Mammary epithelial cell (primary cell): ENCODE measurements at places on chromosomes 12 and 14. TPM values are rescaled to one million over a fixed set of nuclear protein-coding genes. Genes with fewer than 3 reads are reported as not detected.

The KRT2 gene
- not detected in 2 replicates for total RNA-seq

The MTA1 gene
- total RNA-seq = 120 and 129 TPM in 2 replicates

The TEX52 gene
- total RNA-seq = not detected in 2 replicates

The TAS2R10 gene
- not detected in 2 replicates for total RNA-seq

The CCDC196 gene
- not detected in 2 replicates for total RNA-seq

The KRT6C gene
- 29.5 TPM for total RNA-seq

The NRL gene
- 1.1 and 2.2 TPM in 2 replicates for total RNA-seq

The MSRB3 gene
- 40.1 and 40.5 TPM in 2 replicates for total RNA-seq

The PTGER2 gene
- 2.8 TPM for total RNA-seq

The CLEC2A gene
- not detected for total RNA-seq

The TMEM179 gene
- total RNA-seq = not detected

The KLRC3 gene
- total RNA-seq = not detected

The GPR162 gene
- total RNA-seq = 0.17 TPM

The GZMB gene
- total RNA-seq = not detected

The C12orf43 gene
- 12.0 TPM for total RNA-seq

The DPPA3 gene
- total RNA-seq = not detected in 2 replicates

The GALNT16 gene
- total RNA-seq = 0.67 TPM

The DIO3 gene
- not detected in 2 replicates for total RNA-seq

The SLC24A4 gene
- total RNA-seq = 0.03 and 0.05 TPM in 2 replicates

The BIN2 gene
- total RNA-seq = not detected

The C12orf54 gene
- total RNA-seq = 2.8 and 3.5 TPM in 2 replicates

The DHRS2 gene
- total RNA-seq = 0.89 and 1.5 TPM in 2 replicates

The JAG2 gene
- total RNA-seq = 43.6 and 75.2 TPM in 2 replicates

The REM2 gene
- 0.33 TPM for total RNA-seq

The FSCB gene
- total RNA-seq = not detected in 2 replicates

The CYP27B1 gene
- total RNA-seq = 6.2 TPM

The MFAP5 gene
- total RNA-seq = 7.5 TPM

The ACOT4 gene
- total RNA-seq = 0.32 and 0.33 TPM in 2 replicates

The RHOJ gene
- 3.0 and 4.5 TPM in 2 replicates for total RNA-seq

The PKP2 gene
- total RNA-seq = 42.8 TPM

The KERA gene
- total RNA-seq = not detected

The KRT3 gene
- not detected for total RNA-seq

The CCDC88C gene
- total RNA-seq = 2.0 and 2.2 TPM in 2 replicates

The PSMA6 gene
- total RNA-seq = 181 and 202 TPM in 2 replicates
